Myocyte (in vitro differentiated cells): ENCODE measurements at places on chromosomes 5 and 9. TPM values are rescaled to one million over a fixed set of nuclear protein-coding genes. Genes with fewer than 3 reads are reported as not detected.

DNA sequence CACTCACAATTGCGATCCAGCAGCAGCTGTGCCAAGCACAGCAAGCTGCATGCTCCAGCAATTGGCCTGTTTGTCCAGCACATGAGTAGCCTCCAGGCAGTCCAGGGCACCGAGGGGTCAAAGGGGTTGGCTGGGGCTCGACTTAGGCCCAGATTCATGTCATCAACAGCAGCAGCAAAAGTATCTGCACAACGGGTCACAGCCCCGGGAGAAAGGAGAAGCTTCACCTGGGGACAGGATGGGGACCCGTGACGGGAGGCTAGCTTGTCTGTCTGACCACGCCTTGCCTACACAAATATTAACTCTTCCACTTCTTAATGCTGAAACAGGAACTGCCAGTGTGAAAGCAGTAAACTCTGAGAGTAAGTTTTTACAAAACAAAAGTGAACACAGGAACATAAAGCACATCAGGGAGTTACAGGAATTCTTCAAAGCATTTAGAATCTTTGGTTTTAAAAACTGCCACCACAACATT, 191.2 kb downstream of the PIK3R1 start:
- no peak for DNase-seq

DNA sequence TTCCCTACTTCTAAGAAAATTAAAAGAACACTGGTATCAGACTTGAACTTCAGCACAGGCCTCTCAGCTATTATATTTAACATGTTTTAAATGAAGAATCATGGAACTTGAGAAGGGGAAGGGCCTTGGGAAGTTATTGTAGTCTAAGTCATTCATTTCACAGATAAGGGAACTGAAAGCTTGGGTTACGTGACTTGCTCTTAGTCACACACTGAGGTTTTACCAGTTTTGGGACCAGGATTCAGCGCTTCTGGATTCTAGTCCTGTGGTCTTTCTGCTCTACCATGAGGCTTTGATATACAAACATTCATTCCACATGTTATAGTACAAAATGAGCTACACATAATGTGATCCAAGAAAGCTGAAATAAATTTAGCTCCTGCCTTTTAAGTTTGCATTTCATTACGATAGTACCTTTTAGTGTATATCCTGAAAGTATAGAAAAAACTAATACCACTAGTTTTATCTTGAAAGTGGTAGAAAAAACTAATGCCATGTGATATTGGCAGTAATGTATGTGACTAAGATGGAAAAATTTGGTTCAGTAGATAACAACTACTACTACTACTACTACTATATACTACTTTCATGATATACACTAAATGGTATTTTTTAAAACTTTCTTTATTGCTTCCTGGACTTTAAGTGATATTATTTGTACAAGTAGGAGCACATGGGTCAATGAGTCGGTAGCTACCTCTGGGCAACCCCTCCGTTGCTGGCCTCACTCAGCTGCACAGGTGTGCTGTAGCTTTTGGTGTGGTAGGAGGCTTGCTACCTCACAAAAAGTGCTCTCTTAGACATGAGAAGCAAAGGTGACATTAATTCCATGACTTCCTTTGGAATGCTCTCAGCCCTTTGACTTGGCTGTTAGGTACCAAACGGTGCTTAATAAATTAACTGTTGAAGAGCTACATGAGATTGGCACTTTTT, 40.7 kb downstream of the F2RL2 start:
- no peak for DNase-seq

DNA sequence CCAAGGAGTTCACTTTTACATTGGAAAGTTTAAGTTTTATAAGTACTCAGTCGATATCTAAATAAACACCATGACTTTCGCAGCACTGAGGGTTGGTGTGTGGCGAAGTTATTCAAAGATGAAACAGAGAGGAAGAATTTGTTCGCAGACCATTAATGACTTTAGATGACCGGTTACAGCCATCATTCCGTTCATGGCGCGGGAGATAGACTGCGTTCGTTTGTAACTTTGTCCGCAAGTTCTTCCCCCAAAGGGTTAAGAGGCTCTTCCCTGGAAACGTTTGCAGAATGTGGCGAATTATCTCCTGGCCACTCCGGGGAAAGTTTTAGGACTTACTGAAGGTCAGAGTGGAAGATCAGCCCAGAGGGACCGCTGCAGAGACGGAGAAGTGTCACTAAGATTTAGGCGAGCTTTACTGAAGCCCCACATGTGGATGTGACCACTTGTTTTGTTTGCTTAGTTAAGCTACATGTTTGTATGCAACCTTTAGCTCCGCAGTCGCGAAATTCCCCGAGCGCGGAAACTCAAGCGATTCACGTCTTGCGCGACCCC, 2.2 kb upstream of the FOXD1 start:
- DNase-seq: peak; percentile 21

The FANCC gene
- total RNA-seq: 1.8 and 11.8 TPM in 2 replicates

GRCh38 chr9:114769624-114770023, 36.2 kb downstream of the TNFSF15 start:
- DNase-seq: peak; percentile 35

DNA sequence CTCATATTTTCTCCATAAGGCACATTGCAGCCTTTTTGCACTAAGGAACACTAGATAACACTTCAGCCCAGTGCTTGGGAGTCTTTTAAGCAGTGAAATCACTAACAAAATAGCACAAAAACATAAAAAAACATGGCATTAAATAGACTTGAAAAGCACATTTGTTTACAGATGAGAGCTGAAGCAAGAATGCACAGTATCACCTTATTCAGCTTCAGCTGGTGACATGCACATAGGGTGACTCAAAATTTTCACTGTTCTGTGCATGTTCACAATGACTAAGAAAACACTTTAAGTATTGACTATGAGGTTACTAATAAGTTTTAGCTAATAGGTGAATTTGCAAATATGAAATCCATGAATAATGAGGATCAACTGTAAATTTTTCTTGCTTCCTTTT, 293.9 kb upstream of the TARS1 start:
- no peak for DNase-seq

DNA sequence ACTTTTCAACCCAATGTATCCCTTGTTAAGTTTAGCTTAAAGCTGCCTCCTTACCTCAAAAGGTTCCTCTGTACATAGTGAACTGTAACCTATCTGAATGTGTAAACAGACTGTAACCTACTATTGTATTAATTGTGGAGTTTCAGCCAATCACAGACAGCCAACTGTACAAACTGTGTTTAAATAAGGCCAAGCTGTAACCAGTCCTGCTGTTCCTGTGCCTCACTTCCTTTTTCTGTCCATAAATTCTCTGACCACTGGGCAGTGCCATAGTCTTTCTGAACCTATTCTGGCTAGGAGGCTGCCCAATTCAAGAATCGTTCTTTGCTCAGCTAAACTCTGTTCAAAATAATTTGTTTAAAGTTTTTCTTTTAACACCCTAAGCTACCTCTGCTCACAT, 74.7 kb upstream of the DAPK1 start:
- peak; percentile 36 for DNase-seq

The PCDHA1 gene
- 0.10 TPM in 1 of 2 replicates, not detected in the other for total RNA-seq

- peak; percentile 43 for DNase-seq
These were observed 98.1 kb upstream of the ALDH1B1 start for GRCh38 chr9:38294220-38294960.

- peak; percentile 89 for DNase-seq
These were observed 41.2 kb upstream of the PTGS1 start for GRCh38 chr9:122329597-122329996.

GRCh38 chr5:79640571-79641055, 28.4 kb downstream of the TENT2 start:
- no peak for DNase-seq

GRCh38 chr9:131475956-131476776, 26.6 kb upstream of the POMT1 start:
- no peak for DNase-seq

DNA sequence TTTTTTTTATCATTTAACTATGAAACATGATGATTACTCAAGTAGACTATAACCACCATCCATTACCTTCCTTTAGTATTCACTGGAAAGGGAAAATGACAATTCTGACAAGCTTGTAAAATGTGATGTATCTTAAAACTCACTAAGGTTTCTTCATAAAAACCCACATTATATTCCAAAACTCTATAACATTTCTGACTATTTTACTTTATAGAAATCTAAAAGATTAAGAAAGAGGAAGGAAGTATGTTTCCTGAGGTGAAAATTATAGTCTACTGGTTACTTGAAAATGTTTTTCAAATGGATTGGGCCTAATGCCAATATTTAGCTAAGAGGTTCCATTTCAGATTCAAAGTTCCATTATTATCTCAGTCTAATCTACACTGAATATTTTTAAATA, 1982.2 kb upstream of the C9orf72 start:
- DNase-seq: no peak

The PKD2L2 gene
- total RNA-seq: not detected in 2 replicates

DNA sequence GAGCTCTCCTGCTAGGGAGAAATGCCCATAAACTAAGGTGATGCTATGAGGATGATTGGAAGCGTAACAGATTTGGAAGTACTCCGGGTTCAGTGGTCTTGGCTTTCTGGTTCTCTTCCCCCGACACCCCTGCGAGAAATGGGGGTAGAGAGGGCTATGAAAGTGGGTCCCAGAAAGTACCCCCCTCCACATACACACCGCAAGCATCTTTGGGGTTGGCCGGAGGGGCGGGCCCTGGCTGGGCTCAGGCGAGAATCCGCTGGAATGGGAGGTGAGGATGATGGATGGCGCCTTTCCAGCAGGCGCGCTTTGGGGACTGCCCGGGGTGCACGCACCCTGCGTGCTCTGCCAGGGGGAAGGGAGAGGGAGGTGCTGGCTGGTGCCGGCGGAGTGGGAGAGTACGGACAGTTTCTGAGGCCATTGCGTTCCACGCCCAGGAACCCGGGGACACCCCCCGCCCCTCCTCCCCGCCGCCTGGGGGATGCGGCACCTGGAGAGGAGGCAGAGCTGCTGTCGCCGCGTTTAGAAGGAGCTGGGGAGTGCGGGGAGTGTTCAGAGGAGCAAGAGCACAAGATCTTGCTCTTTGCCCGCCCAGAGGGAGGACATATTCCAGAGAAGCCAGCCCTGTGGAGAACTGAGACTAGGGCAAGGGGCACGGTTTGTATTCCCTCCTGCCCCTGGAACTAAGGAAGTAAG, 1.9 kb downstream of the PCSK5 start:
- no peak for DNase-seq

GRCh38 chr9:121812159-121812735, 160.8 kb downstream of the DAB2IP start:
- no peak for DNase-seq

- peak; percentile 18 for DNase-seq
These were observed 97.9 kb downstream of the CHSY3 start for GRCh38 chr5:130002183-130002582.

The PCDHB2 gene
- 20.3 and 21.5 TPM in 2 replicates for total RNA-seq

GRCh38 chr5:39224196-39224761, 4.9 kb upstream of the FYB1 start:
- DNase-seq: peak; percentile 32

The HTR4 gene
- total RNA-seq: not detected in 2 replicates

The KIF4B gene
- not detected in 2 replicates for total RNA-seq

GRCh38 chr5:23528677-23529076, 21.3 kb downstream of the PRDM9 start:
- no peak for DNase-seq

GRCh38 chr5:75993643-75994520, 89.3 kb upstream of the SV2C start:
- DNase-seq: no peak
